Purkinje cell (primary cell): ENCODE measurements at places on chromosomes 3 and 15. TPM values are rescaled to one million over a fixed set of nuclear protein-coding genes. Genes with fewer than 3 reads are reported as not detected.

ZNF660 gene
- polyA plus RNA-seq, result 2.2 and 2.9 TPM in 2 replicates

C3orf22 gene
- polyA plus RNA-seq, result not detected in 2 replicates

SLC22A14 gene
- polyA plus RNA-seq, result 0.78 TPM in 1 of 2 replicates, not detected in the other

NR2E3 gene
- polyA plus RNA-seq, result 1.3 and 1.5 TPM in 2 replicates

CIDEC gene
- polyA plus RNA-seq, result not detected in 2 replicates

GPR176 gene
- 0.63 and 2.4 TPM in 2 replicates for polyA plus RNA-seq
